NCI-H1417 treated with DMSO at 0.1 percent for 48 hours (cell line): ENCODE measurements at places on chromosomes 12 and 14.

- no peak for DNase-seq
Observed at GRCh38 chr12:9992296-9992695, 6.6 kb downstream of the CLEC1B start.

- peak; percentile 27 for DNase-seq
Observed at GRCh38 chr12:101939856-101940265, 62.5 kb downstream of the DRAM1 start.

DNA sequence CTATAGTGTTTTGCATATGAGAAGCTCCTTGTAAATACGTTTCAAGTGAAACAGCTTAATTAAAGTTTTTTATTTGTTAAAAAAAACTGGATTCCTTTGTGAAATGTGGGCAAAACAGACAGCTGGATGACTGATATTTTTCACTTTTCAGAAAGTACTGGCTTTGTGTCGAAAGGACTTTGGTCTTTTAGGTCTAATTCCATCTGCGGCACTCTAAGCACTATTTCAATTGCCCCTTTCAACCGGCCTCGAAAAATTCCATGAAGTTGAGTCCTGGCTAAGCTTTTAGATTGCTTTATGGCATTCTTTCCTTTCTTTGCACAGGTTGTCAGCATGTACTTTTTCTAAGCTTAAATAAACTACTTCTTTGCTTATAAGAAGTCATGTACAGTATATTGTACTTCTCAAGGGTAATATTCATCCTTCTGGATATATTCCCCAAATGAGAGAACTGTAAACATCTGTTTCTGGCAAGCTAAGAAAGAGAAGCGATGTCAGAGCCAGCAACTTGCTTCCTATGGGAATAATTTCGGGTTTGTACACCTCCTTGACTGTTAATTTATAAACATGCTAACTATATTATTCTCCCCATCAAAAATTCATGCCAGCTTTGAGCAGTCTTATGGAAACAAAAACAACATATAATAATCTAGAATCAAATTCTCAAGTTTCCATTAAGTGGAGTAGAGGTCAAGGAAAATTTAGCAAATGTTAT lies 611.3 kb downstream of the ETNK1 start:
- no peak for DNase-seq

DNA sequence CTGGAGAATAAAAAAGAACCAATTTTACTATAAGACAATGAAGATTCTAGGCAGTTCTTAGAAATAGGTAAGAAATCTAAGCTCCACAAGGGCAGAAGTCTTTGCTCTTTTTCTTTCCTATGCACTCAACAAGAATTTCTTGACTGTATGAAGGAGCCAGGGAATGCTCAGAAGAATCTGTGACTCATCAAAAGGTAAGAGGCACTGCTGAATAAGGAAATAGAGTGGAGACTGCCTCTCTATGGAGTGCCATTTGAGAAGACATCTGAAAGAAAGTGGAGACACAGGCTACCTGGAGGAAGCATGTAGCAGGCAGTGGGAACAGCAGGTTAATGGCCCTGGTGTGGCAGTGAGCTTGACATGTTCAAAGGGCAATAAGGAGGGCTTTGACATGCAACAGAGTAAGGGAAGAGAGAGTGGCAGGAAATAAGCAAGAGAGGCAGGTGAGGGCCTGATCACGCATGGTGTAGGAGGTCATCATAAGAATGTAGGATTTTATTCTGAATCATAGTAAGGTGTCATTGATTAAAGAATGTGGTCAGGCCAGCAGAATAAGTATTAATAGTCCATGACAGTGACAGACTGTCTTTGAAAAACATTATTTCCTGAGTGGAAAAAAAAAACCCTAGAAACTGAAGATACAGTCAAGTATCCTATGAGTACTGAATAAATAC lies 446.7 kb upstream of the GARIN6 start:
- DNase-seq: no peak

DNA sequence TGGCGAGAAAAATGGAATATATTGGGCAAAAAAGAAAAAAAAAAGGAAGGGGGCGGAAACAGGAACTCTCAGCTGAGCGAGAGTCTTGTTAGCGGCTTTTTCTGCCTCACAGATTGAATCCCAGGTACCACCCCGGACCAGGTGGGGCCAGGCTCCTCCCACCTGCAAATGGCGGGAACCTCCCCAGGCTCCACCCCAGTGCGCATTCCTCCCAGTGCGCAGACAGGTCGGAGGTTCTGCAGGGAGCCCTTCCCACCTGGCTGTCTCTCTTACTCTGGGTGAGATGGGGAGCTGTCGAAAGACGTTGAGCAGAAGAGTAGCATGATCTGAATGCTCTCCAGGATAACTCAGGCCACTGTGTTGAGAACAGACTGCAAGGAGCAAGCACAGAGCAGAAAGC lies 57.0 kb upstream of the ETV6 start:
- DNase-seq: no peak

GRCh38 chr12:128976120-128976738 lies 123.0 kb downstream of the GLT1D1 start:
- DNase-seq: no peak

DNA sequence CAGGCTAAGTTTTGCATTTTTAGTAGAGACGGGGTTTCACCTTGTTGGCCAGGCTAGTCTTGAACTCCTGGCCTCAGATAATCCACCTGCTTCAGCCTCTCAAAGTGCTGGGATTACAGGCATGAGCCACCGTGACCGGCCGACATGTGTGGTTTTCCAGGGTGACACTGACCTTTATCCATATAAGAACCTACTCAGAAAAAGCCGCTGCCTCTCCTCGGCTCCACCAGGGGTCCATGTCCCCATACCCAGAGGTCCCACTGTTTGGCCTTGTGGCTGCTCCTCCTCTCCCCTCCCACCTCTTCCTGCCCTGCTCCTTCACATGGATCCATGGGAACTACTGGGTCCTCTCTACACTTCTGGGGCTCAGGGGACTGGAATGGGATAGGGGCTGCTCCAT lies 64.6 kb downstream of the PTPN21 start:
- no peak for DNase-seq

DNA sequence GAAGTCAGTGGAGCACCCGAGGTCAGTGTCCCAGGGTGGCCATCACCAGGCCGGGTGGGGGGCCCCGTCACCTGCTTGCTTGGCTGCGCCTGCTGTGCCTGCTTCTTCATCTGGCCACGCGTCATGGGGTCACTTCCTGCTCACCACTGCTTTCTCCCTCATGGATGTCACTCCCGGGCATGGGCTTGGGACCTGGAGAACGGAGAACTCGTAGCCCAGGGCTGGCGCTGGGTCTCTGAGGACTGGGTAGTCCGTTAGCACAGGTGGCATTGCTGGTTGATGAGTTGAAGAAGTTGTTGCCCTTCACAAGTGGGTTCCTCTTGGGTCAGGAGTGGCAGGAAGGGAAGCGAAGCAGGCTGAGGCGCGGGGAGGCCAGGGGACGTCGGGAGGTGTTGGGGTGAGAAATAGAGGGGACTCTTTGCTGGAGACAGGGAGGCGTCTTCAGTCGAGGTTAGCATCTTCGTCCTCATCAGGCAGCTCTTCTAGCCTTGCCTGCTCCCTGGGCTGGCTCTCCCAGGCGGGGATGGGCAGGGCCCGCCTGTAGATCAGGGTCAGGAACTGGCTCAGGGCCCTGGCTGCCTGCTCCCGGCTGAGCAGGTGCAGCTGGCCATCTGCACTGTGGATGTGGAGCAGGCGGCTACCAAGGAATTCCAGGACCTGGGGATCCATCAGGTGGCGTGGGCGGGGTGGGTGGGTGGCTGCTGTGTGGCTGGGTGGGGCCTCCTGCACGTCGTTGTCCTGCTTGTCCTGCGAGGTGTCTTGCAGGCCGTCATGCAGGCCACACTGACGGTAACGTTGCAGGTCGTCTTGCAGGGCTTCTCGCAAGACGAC lies 23.0 kb downstream of the RTL1 start:
- DNase-seq: no peak

DNA sequence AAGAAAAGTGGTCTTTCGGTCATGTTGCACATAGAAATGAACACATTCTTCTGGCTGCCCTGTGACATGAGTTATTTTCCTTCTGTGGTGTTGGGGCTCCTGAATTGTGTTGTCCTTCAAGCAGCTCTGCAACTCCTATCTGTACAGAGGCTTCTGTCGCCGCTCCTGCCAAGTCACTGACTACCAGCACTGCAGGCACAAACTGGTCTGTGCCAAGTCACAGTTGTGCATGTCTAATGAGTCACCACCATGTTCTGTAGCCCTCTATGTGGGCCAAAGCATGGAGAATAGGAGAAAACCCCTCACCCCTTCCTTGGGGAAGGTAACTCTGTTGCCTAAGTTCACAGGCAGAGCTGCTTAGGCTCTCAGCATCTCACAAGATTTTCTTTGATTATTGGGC lies 283.3 kb downstream of the RPL10L start:
- DNase-seq: no peak

GRCh38 chr12:91021076-91021475 lies 16.3 kb upstream of the EPYC start:
- no peak for DNase-seq

GRCh38 chr14:73239393-73240241 lies 2.3 kb downstream of the PAPLN start:
- no peak for DNase-seq

- DNase-seq: no peak
Observed at GRCh38 chr12:67327466-67327865, 58.3 kb downstream of the CAND1 start.

DNA sequence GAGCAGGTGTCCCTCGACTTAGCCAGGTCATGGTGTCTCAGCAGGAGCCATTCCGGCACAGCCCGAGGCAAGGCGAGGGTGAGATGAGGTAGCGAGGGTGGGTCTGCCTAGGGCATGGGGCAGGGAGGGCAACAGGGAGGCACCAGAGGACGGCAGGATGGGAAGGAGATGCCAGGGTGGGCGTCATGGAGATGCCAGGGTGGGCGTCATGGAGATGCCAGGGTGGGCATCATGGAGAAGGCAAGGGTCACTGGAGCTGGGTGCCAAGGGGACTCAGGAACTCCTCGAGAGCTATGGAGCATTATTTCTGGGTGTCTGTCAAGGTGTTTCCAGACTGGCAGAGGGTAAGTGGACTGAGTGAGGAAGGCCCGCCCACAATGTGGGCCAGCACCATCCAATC lies 7.4 kb downstream of the DEGS2 start:
- no peak for DNase-seq

GRCh38 chr14:45381091-45381490 lies 128.1 kb upstream of the MIS18BP1 start:
- DNase-seq: no peak

DNA sequence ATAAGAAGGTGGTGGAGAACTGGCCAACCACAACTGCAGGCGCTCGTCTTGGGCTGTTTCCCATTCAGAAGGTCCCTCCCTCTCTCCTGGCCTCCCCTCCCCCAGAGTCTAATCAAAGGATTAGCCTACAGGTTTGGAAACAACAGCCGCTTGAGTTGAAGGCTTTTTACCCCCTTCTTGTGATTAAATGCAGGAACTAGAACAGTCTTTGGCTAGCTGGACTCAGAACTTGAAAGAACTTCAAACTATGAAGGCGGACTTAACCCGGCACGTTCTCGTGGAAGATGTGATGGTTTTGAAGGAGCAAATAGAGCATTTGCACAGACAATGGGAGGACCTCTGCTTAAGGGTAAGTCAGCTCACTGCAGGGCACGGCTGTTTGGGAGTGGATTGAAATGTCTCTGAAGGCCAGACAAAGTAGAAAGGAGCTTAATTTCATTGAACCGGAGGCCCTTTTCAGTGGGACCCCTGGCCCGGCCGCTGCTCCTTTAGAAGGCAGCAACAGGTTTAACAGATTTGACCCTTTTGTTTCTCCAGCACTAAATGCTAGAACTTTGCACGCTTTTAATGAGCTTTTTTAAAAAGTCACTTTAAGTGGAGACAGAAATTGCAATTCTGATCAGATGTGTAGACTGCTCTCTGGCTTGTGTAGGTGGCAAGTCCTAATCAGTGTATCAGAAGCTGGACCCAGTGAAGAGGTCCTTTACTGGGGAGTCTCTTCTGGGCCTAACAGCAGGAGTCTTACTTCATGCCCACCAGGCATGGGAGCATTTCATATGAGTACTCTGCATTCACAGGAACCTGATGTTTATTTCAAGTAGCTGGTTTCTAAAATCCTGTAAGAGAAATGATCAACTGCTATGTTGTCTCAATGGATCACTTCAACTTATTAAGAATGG lies 107.7 kb downstream of the ESR2 start:
- DNase-seq: no peak

DNA sequence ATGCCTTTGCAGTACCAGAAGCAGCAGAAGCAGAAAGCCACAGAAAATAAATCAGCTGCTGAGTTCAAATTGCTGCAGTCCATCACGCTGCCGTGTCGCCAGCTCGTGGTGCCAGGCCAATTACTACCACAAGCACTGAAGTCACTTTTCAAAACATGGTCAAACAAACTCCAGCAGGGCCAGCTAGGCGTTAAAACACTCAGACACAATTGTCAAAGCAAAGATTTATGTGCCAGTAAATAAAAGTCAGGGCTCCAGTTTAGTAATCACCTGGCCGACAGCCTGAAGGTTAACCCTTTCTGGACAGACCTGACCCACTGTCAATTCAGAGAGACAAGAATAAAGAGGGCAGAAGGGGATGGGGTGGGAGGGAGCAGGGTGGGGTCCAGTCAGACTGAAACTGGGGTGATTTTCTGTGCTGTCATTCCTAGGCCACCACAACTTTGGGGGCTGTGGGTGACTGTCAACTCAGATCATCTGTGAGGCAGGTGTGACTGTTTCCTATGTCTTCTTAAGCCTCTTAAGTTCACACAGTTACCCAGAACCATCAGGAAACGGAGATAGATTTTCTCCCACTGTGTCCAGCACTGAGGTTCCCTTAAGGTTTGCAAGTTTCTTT lies 109.8 kb upstream of the FUT8 start:
- peak; percentile 66 for DNase-seq

GRCh38 chr14:44372807-44373489 lies 134.1 kb downstream of the FSCB start:
- no peak for DNase-seq

GRCh38 chr12:96034621-96035282 lies 635 bp downstream of the LTA4H start:
- no peak for DNase-seq

DNA sequence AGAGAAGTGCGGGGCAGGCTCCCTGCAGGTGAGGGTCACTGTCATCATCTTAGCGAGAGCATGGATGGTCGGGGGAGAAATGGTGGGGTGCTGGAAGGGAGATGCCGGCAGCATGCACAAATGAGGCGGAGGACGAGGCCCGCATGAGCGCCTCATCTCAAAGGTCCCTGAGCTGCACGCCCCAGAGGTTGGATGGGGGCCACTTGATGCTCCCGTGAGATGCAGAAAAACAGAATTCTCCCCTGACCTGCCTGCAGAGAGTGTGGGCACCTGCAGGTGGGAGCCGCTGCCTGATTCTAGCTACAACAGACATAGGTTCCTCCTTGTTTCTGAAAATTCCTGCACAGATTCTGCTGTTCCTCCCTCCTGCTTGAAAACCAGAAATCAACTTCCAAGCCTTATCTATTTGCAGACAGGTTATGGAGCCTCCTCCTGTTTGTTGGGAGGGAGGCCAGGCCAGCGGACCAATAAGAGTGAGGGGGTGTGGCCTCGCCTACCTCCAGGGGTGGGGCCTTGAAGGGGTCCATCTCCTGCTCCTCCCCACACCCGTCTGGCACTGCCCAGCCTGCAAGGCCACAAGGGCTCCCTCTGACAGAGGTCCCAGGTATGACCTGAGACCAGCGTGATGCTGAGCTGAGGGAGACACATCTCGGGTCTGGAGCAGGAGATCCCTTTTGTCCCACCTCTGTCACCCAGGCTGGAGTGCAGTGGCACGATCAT lies 67.2 kb downstream of the KDM2B start:
- no peak for DNase-seq
